ENCODE measurements at places on chromosomes 12 and 14. TPM values are rescaled to one million over a fixed set of nuclear protein-coding genes. Genes with fewer than 3 reads are reported as not detected.

RNF212B gene
- not detected for total RNA-seq

NRL gene
- 2.5 TPM for total RNA-seq

CCDC198 gene
- not detected for total RNA-seq

TSHR gene
- not detected for total RNA-seq

- no peak for DNase-seq
Measured at GRCh38 chr12:30826276-30826675, 71.5 kb upstream of the CAPRIN2 start.

GRCh38 chr12:123075646-123076171 is 75.2 kb downstream of the PITPNM2 start:
- no peak for DNase-seq

- no peak for DNase-seq
Measured at GRCh38 chr12:51942056-51942455, 9.4 kb upstream of the ACVR1B start.

DNA sequence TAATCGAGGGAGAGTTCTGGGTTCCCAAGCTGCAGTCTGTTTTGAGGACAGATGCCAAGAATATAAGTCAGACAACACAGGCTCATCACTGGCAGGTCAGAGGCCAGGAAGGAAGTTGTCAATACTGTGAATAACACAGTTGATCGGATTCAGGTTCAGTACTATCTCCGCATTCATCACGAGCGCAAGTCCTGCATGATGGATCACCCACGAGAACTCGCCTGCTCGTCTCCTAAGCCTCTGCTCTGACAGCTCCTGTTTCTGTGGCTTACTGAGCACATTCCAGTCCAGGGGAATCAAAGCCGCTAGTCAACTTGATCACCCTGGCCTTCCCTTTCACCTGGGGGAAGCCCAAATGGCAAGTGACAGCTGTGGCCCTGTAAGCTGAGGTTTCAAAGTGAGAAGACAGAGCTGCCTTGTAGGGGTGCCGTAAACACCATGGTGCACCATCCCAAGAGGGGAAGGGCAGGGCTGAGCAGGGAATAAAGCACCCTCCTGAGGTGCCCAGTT is 60.1 kb upstream of the DICER1 start:
- DNase-seq: no peak

DNA sequence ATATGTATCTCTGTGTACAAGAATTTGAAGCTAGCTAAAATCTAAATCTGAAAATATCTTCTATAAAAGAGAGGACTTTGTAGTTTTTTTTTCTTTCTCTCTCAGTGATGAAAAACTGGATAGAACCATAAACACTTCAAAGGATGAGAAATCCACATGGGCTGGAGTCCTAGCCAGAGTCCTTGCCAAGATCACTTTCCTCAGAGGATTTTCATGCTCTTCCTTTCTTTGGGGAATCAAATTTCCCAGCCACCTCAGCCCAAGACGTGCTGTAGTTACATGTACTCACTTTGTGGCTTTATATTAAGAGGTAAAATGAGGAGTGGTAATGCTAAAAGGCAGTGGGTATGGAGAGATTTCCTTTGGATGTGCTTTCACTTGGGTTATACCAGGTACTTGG is 110.3 kb downstream of the SLC38A1 start:
- no peak for DNase-seq

DNA sequence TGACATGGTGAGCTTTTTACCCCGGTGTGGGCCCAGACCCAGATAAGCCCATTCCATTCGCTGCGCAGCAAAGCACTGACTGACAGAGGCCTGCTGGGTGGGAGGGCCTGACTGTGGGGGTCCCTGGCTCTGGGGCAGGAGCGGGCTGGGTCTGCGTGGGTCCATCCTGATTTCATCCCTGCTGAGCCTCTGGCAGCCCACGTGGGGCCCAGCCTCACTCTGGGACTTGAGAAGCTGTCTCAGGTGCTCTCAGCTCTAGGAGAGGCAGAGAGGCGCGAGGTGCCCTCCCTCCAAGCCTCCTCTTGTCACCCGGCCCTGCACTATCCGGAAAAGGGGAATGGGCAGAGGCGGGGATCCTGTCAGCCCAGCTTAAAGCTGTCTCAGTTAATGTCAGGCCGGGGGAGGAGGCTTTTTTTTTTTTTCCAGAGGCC is 927 bp downstream of the ABCB9 start:
- no peak for DNase-seq

- DNase-seq: peak; percentile 53
Measured at GRCh38 chr12:94140556-94140955, 7.8 kb upstream of the PLXNC1 start.

- no peak for DNase-seq
Measured at GRCh38 chr14:68643673-68644072, 149.2 kb downstream of the ZFP36L1 start.
